ENCODE measurements at places on chromosomes 12 and 14. TPM values are rescaled to one million over a fixed set of nuclear protein-coding genes. Genes with fewer than 3 reads are reported as not detected.

PLXNC1 gene
- 25.4 TPM for total RNA-seq

DNA sequence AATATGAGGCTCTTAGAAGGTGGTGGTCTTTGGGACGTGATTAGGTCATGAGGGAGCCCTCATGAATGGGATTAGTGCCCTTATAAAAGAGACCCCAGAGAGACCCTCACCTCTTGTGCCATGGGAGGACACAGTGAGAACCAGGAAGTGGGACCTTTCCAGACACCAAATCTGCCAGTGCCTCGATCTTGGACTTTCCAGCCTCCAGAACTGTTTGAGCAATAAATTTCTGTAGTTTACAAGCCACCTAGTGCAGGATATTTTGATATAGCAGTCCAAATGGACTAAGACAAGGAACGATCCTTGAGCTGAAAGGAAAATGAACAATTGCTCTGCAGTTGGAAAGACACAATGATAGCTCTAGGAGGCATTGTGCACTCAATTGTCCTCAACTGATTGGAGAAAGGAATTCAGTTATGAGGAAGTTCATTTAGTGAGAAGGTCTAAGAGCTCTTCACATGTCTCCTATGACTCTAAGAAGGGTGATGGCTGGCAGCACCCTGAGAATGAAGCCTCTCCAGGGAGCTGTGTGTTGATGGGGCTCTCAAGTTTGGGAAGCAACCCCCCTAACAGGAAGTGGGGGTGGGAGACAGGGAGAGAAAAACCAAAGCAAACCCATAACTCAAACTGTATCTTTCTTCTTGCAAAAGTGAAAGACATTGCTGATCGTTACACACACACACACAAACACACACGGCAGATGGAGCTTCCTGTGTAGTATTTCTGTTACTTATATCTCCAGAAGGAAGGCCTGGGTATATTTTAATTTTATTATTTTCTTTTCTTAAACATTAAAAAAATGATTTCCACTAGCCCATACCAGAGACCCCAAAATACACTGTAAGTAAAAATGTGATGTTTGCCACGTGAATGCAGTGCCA is 21.0 kb downstream of the CHST11 start:
- DNase-seq, result no peak

PRB2 gene
- total RNA-seq, result not detected

GRCh38 chr14:61712137-61712536 is 16.8 kb downstream of the HIF1A start:
- DNase-seq, result no peak

DNA sequence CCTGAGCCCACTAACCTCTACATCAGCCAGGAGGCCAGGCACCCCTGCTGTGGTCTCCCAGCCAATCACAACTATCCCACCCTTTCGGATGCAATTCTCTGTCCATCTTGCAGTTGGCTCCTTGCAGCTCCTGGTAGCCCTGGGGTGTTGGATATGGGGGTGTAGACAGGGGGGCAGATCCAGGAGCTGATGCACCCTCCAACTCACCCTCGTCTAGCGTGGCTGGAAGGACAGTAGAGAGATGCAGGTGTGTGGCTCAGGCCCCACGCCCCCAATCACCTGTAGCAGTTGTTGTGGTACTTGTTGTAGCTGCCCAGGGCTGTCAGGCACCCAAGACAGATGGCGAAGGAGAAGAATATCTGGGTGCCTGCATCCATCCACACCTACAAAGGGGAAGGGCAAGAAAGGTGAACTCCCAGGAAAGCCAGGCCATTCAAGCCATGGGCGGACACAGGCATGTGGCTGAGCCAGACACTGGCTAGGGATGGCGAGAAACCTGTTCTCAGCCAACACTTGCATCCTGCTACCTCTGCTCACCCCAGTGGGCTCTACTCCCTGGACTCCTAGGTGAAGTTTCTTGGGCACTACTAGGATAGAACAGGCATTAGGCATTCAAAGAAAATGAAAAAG is 13.4 kb upstream of the SLC6A12 start:
- DNase-seq, result no peak

DNA sequence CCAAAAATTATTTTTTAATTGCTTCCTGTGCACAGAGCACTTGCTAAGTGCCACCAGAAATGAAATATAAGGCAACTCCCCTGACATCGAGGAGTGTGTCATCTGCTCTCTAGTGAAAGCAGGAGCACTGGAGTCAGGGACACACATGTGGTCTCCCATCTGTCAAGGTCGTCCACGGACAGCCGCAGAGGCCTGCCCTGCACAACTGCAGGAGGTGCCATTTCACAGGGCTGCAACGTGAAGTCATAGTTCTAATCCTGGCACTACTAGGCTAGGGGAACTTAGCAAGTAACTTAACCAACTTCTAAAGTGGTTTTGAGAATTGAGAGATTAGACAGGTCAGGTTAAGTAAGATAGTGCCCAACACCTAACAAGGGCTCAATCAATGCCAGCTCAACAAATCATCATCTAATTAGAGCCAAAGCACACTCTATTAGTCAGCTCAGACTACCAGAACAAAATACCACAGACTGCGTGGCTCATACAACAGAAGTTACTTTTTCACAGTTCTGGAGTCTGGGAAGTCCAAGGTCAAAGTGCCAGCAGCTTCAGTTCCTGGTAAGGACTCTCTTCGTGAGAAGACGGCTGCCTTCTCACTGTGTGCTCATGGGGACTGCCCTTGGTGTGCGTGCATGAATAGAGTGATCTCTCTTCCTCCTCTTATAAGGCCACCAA is 30.7 kb downstream of the FOXN3 start:
- DNase-seq, result peak; percentile 41

VEZT gene
- 88.0 TPM for total RNA-seq

CMA1 gene
- 0.37 TPM for total RNA-seq

DNA sequence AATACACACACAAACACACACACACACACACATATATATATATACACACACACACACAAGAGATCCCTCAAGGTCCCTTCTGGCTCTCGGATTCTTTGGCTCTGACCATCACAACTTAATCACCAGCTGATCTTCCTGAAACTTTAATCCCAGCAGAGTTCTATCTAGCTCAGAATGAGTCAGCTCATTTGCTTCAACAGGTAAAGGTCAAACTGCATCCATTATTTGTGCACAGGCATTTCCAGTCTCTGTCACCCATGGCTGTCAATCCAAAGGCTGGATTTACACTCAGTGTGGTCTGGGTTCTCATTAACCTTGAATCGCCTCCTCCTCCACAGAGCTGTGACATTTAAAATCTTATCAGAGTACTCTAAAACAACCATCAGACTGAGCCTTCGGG is 113.3 kb upstream of the TMPO start:
- DNase-seq, result no peak

VWF gene
- total RNA-seq, result 306 TPM

PKP2 gene
- total RNA-seq, result 6.8 TPM

GRCh38 chr12:51428256-51428655 is 3.6 kb downstream of the SLC4A8 start:
- DNase-seq, result no peak

GRCh38 chr12:13251521-13251920 is 55.0 kb downstream of the EMP1 start:
- DNase-seq, result no peak

DNA sequence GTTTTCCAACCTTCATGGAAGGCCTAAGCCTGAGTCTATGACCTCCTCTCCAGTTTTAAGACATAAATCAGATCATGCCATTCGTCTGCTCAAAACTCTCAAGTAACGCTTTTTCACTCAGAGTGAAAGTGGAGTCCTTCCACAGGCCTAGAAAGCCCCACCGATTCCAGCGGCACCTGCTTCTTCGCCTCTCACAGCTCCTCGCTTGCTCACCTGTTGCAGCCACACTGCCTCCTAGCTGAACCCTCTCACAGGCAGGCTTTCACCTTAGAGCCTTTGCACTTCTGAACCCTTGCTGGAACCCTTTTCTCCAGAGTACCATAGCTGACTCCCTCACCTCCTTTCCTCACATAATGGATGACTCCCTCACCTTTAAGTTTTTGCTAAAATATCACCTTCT is 301.1 kb downstream of the ZFP36L1 start:
- no peak for DNase-seq
